Cerebellum (tissue), 4 donors: ENCODE measurements at places on chromosomes 12 and 14. TPM values are rescaled to one million over a fixed set of nuclear protein-coding genes. Genes with fewer than 3 reads are reported as not detected.

GRCh38 chr14:97851428-97851995 is 1054.3 kb downstream of the VRK1 start:
- DNase-seq, result no peak

- no peak for DNase-seq
Measured at GRCh38 chr12:3727877-3728632, 24.9 kb downstream of the CRACR2A start.

- no peak for DNase-seq
Measured at GRCh38 chr14:66572826-66573225, 64.9 kb downstream of the GPHN start.

DNA sequence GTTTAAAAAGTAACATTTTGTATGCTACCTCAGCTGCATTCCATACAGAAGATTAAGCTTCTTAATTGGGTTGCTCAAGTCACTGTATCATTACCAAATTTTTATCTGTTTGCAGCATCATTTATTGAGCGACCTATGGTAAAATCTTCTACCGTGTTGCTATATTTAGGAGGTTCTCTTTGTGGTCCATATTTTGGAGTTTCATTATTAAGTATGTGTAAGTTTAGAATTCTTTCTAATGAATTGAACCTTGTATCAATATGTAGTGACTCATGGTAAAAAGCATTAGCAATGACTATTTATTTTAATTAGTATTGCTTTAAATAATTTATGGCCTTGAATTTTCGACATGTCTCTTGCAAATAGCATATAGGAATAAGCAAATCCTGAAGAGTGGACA is 42.2 kb downstream of the CSRP2 start:
- DNase-seq, result no peak

DNA sequence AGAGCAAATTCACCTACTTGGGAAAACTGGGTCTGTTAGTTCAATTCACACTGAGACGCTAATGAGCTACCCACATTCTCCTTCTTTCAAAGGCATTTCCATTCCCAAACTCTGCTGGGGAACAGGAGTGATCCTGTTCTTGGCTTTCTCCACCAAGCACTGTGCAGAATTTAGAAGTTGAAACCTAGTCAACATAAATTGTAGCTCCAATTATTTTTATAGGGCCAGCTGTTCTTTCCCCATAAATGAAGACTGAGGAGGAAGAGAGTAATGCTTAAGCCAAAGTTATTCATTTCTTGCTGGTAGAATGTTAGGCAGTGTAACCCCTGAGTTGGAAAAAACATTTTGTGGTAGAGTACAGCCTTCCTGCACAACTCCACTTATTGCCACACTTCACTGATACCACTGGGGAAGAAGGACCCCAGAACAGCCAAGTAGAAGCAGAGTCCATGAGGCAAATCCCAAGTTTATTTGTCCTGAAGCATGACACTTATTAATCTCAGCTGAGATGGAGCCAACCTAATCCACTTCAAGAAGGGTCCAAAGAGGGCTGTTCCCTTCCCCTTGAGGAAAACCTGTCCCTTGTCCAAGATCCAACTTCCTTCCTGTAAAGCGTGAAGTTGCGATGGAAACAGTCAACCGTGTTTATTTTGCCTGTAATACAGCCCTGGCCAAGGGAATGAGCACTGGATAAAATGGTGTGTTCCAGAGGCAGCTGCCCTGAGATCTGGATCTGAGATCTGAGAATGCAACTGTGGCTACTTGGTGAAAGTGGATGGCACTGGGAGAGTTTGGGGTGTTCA is 151.8 kb downstream of the TBX5 start:
- DNase-seq, result no peak

- DNase-seq, result no peak
Measured at GRCh38 chr12:47610686-47611252, 95.1 kb downstream of the RPAP3 start.

DNA sequence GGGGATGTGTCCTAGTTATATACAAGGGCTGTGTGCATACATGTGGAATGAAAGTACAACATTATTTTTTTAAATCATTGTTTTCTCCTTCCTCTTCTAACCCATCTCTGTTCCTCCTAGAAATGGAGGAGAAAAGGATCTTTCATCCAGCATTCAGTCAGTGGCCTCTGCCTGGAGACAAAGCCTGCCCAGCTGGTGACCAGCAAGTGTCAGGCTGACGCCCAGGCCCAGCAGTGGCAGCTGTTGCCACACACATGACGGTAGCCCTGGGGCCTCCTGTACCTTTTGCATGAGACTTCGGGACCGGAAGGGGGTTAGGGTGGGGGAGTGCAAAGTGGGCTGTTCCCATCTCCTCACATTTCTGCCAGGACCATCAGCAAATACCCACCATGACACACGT is 46.2 kb downstream of the ERH start:
- no peak for DNase-seq

DNA sequence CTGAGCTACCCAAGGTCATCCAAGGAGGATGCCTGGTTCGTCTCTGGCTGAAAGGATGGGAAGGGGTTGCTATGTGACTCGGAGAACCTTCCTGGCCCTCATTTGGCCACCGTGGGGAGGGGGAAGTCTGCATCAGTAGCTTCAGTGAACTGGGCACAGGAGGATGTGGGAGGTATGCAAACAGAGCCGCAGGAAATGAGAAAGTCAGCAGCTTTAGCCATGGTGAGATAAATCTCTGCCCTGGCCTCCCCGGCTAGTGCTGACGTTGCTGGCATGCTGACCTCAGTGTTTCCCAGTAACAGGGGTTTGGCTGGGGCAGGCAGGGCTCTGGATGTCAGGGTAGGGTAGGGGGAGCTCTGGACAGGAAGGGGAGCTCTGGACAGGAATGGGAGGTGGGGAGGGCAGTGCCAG is 2.3 kb upstream of the CEBPE start:
- no peak for DNase-seq

GRCh38 chr12:76276499-76277151 is 71.6 kb downstream of the BBS10 start:
- DNase-seq, result no peak

DNA sequence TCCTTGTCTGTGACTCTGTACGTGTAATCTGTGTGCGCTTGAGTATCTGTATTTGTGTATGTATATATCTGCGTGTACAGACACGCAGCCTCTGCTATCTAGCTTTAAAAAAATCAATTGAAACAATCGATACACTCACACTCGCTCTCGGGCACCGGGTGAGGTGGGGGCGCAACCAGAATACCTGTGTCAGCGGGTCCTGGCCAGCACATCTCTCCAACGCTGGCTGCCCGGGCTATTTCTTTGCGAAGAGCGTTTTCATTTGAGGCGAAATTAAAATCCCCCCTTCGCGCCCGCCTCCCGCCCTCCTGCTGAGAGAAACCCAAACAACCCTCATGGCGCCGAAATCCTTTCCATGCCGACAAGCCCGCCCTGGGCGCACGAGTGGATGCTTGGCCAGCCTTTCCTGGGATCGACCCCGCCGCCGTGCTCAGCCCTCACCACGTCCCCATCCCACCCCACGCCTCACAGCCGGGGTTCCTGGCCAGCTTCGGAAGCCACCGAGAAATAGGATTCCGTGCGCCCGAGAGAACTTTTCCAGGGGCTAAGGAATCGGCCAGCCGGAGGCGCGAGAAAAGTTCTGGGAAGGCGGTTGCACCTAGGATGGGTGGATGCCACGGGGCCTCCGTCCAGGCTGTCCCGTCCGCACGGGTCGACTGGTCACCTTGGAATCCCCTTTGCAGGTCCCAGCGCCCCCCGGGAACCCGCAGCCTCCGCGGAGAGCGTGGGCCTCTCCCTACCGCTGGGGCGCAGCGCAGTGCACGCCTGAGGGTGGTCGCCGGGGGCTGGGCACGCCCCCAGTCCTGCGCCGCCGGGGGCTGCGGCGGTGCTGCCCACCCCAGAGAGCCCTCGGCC is 1.0 kb downstream of the ZDHHC22 start:
- DNase-seq, result no peak

- DNase-seq, result no peak
Measured at GRCh38 chr14:34951286-34951685, 31.5 kb upstream of the SRP54 start.

GRCh38 chr12:69688471-69689427 is 10.4 kb downstream of the BEST3 start:
- peak; percentile 83 for DNase-seq

DNA sequence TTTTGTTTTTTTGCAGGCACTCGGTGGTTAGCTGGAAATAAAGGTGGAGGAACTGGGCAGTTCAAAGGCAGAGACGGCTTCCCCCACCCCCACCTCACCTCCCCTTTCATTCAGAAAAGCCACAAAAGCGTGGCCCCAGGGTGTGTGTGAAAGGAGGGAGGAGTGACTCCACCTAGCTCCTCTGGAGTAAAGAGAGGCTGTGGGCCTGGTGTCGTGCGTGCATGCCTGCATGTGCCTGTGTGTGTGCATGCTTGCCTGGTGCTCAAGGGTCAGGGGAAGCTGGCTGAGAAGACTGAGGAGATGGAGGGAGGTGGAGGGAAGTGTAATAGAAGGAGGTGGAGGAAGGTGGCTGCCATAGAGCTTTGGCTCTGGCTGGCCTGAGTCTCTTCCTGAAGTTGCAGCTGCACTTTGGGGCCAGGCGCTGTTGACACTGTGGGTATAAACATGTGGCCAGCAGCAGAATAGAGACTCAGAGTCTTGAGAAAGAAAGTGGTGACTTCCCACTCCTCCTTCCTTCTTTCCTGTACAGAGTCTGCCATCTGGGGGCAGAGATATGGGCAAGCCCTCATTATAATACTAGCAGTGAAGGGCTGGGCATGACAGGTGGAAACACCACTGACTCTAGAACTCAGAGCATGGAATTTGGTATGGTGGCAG is 36.9 kb upstream of the SINHCAF start:
- no peak for DNase-seq

GRCh38 chr14:104563742-104564615 is 15.6 kb upstream of the C14orf180 start:
- peak; percentile 79 for DNase-seq

DNA sequence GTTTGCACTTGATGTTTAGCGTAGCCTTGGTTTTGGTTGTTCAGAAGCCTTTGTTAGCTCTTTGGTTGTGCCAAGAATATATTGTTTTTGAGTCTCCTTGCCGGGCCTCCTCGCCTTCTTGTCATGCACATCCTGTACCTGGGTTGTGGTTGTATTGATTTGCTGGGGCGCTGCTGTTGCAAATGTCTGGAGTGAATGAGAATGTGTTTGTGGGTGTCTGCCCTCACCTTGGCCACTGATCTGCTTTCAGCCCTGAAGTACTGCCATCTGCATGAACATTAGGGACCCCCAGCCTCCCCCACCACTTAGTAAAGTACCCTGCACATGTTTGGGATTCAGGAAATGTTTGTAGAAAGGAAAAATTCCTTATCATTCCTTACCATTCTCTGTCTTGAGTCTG is 16.5 kb downstream of the PRKCH start:
- no peak for DNase-seq

DNA sequence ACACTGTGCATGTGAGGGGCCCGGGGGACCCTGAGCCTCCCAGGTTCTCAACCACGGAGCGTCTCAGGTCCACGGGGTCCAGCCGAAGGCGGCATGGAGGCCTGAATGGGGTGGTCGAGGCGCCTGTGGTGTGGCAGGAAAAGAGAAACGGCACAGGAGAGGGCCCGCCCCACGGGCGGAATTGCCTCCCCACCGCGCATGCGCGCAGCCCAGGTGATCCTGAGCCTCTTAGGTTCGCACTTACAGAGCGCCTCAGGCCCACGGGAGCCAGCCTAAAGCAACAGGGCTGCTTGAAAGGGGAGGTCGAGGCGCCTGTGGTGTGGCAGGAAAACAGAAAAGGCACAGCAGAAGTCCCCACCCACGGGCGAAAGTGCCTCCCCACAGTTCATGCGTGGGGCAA is 311.0 kb downstream of the ALG10 start:
- DNase-seq, result no peak

- no peak for DNase-seq
Measured at GRCh38 chr12:50620978-50621360, 116.2 kb downstream of the DIP2B start.

GRCh38 chr12:19778797-19779196 is 339.5 kb downstream of the AEBP2 start:
- no peak for DNase-seq

DNA sequence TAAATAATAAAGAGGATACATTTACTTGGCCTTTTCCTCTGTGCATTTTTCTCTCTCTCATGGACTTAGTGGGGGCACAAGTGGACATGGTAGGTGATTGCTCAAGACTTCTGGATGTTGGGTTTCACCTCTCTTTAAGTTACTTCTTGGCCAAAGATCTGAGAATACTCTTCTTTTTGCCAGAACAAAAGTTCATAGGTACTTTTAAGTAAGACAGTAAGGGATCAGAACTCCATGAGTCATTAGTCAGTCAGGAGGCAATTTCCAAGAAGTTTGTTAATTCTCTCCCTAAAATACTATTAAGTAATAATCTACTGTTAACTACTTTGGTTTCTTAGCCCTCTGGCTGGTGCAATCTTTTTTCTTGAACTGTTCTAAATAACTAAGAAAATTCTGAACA is 84.2 kb downstream of the GRIP1 start:
- no peak for DNase-seq

- DNase-seq, result no peak
Measured at GRCh38 chr14:77303417-77304156, 17.1 kb downstream of the POMT2 start.

DNA sequence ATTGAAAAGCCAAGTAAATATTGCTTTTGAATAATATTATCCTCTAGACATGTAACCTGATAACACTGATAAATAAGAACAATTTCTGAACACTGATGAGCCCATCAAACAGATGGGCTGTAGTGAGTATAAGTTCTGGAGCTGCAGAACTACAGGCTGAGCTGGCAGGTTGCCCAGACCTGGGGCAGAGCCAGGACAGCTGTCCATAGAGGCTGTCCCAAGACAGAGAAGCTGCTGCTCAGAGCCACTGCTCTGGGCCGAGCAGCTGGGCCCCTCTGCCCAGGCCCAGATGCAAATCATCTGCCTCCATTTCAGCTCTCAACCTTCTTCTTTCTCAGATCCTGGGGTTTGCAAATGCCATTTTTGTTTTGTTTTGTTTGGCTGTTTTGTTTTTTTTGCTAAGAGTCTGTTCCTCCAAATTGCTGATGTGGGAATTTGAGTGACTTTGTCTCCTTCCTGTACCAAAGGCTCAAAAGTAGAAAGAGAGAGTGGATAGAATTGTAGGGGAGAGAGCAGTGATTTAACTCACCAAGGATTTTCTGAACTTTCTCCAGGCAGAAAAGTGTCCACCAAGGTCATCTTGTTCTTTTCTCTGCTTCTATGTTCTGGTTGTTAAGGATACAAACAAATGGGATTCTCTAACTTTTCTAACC is 4.0 kb upstream of the TESPA1 start:
- no peak for DNase-seq

The SERPINA9 gene
- total RNA-seq, result not detected

The CFAP54 gene
- total RNA-seq, result 21.2 TPM

The RPGRIP1 gene
- total RNA-seq, result 6.0 TPM

The SLC7A8 gene
- total RNA-seq, result 12.1 TPM

The PDZRN4 gene
- total RNA-seq, result 7.3 TPM

The BCL2L2 gene
- 17.2 TPM for total RNA-seq

The AHNAK2 gene
- 10.6 TPM for total RNA-seq

The TCP11L2 gene
- 34.7 TPM for total RNA-seq

The ACSS3 gene
- 14.9 TPM for total RNA-seq

The POTEM gene
- not detected for total RNA-seq

The PPFIBP1 gene
- total RNA-seq, result 35.7 TPM

The ASB8 gene
- 24.2 TPM for total RNA-seq
